ENCODE measurements at places on chromosomes 16 and 17. TPM values are rescaled to one million over a fixed set of nuclear protein-coding genes. Genes with fewer than 3 reads are reported as not detected.

DNA sequence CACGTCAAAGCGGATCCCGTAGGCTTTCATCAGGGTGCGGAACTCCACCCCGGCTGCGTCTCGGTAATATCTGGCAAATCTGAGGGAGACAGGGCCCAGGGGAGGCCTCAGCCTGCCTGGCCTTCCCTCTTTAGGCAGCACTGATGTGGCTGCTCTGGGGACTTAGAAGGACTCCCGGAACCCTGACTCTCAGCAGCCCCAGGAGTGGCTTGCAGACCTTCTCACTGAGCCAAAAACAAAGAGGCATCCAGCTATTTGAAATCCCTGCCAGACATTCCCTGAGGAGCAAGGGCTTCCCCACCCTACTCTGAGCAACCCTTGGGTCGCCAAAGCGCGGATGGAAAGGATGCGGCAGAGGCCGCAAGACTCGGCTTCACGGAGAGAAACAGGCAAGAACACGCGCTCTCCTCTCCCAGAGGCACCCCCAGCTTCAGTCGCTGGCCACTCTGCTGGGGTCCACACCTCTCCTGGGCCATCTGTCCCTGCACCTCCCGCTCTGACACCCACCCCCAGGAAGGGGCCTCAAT lies 7.9 kb downstream of the P2RX5 start:
- H3K27me3 ChIP-seq, result peaks cover 42% of the 10 kb centered on the region
- H3K27ac ChIP-seq, result no peak overlapping the region
- H3K36me3 ChIP-seq, result no peaks in the 10 kb centered on the region
- DNase-seq, result no peak
- no peaks in the 10 kb centered on the region for H3K4me1 ChIP-seq

The DHRS7C gene
- total RNA-seq, result not detected

The KLHL10 gene
- total RNA-seq, result 0.29 TPM

The KCNH6 gene
- not detected for total RNA-seq

Measured in upper lobe of right lung (tissue), 1 donor.